ENCODE measurements at places on chromosomes 11 and 22. TPM values are rescaled to one million over a fixed set of nuclear protein-coding genes. Genes with fewer than 3 reads are reported as not detected.
A peak's percentile ranks its signal among the peaks of the same experiment; 100 is the strongest.

Gene SCARF2
- polyA plus RNA-seq, result 2.9 TPM

GRCh38 chr11:128232588-128232987, 354.8 kb downstream of the ETS1 start:
- DNase-seq, result no peak

- no peak for DNase-seq
These were observed 5.6 kb downstream of the KLHDC7B start for GRCh38 chr22:50551160-50551752.

DNA sequence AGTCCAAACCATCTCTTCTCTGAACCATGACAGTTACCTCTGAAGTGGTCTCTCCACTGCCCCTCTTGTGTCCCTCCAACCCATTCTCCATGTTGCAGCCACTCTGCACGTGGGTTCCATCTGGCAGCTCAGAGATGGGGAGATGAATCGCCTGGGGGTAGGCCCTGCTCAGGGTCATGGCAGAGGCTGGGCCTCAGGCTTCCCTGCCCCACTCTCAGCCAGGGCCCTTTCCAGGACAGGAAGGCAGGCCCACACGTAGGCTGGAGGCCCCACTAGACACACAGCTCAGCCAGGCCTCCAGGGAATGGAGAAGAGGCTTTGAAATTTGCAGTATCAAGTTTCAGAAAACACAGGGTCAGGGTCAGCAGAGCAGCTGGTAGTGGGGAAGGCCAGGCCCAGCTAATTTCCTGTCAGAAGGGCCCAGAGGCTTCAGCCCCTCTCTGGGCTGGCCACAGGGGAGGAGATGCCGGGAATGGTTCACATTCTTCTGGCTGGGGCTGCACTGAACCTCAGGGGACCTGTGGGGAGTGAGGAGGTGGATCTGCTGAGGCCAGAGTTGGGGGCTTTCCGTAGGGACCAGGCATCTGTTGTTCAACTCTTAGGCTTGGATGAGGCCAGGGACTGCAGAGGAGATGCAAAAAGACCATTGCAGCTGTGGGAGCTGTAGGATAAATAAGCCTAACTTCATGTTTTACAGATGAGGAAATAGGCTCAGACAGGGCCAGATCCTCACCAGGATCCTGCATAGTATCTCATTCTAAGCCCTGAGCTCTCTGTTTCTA, 101.6 kb downstream of the SWAP70 start:
- peak; percentile 75 for DNase-seq

Gene CBL
- polyA plus RNA-seq, result 3.3 TPM

DNA sequence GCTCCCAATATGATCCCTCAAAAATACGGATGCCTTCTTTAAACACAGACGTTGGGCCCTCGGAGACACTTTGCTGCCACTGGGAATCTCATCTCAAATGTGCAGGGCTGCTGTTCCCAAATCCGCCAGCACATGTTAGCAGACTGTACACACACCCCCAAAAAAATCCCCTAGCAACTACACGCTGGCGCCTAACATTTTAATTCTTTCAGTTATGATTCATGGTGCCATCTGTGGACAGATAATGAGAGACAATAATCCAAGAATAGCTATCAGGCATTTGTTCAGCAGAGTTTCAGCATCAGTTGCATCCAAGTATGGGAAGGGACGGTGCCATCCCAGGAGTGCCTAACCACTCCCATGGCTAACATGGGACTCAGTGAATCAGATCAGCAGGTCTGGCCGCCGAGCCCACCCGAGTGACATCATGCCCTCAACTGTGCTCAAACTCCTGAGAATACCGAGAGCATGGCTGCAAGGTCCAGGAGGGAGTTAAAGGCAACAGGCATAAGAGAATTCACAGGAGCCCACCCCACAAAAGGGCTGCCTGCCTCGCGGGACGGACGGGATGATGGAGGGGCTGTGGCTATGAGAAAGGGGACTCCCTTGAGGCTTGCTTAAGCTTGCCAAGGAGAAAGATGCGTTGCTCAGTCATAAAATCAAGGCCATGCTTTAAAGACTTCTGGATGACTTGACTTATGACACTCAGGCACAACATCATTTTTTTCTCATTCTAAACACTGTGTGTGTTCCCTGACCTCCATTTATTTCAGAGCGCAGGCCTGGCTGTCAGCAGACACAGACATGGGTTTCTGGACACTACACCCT, 337.0 kb downstream of the SHANK2 start:
- DNase-seq, result no peak

Gene OR5P2
- not detected for polyA plus RNA-seq

GRCh38 chr11:59199546-59200422, 12.9 kb downstream of the MPEG1 start:
- DNase-seq, result no peak

Gene BEST1
- polyA plus RNA-seq, result 4.6 TPM

DNA sequence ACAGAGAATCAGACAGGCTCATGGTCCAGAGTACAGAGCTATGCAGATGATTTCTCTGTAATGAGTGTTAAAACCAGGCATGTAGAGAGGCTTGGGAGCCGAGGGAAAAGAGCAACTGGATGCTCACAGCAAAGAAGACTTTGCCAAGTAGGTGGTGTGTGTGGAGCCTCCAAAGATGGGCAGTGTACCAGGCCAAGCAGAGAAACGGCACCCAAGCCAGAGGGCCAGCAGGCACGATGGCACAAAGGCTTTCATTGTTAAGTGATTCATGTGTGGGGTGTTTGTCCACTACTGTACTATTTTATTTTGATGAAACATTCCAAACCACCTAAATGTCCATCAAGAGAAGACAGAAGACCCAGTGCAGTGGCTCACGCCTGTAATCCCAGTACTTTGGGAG, 11.1 kb downstream of the RANGAP1 start:
- no peak for DNase-seq

Gene TTC36
- 0.61 TPM for polyA plus RNA-seq

DNA sequence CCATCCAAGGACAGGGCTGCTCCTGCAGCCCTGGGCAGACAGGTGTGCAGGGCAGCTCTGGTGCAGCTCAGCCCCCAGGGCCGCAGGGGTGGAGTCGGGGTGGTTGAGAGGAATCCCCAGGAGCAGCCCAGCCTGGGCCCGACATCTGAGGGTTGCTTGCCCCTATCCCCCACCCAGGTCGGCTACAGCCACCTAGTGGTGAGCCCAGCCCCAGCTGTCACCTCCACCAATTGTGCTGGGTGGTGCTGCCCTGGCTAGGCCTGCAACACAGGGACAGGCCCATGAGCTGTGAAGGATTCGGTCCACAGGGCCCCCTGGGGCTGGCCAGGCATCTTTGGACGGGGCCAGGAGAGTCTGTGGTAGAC, 29.6 kb downstream of the RTN4R start:
- peak; percentile 81 for DNase-seq

GRCh38 chr22:28547132-28547842, 132.4 kb downstream of the TTC28 start:
- DNase-seq, result no peak

- peak; percentile 90 for DNase-seq
These were observed 1.5 kb downstream of the IGSF9B start for GRCh38 chr11:133955081-133955891.

- DNase-seq, result no peak
These were observed 13.2 kb downstream of the LMO1 start for GRCh38 chr11:8250434-8250833.

Gene CLDN5
- polyA plus RNA-seq, result 23.9 TPM

DNA sequence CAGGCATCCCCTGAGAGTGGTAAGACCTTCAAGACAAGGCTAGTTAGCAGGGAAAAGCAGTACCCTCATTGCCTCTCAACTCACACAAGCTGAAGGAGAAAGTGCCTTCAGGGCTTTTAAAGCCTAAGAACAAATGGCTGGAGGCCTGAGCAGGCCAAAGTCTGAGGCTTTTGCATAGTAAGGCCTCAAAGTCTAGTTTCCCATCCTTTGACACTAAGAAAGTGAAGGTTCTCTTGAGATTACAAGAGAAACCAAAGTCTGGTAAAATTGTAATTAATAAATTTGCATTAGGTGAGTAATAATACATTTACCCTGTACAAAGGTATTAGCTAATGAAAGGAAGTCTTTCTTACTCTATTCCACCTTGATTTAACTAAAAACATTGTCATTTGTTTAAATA, 47.0 kb upstream of the CCDC89 start:
- no peak for DNase-seq

GRCh38 chr22:20256551-20257211, 11.4 kb downstream of the RTN4R start:
- DNase-seq, result no peak

DNA sequence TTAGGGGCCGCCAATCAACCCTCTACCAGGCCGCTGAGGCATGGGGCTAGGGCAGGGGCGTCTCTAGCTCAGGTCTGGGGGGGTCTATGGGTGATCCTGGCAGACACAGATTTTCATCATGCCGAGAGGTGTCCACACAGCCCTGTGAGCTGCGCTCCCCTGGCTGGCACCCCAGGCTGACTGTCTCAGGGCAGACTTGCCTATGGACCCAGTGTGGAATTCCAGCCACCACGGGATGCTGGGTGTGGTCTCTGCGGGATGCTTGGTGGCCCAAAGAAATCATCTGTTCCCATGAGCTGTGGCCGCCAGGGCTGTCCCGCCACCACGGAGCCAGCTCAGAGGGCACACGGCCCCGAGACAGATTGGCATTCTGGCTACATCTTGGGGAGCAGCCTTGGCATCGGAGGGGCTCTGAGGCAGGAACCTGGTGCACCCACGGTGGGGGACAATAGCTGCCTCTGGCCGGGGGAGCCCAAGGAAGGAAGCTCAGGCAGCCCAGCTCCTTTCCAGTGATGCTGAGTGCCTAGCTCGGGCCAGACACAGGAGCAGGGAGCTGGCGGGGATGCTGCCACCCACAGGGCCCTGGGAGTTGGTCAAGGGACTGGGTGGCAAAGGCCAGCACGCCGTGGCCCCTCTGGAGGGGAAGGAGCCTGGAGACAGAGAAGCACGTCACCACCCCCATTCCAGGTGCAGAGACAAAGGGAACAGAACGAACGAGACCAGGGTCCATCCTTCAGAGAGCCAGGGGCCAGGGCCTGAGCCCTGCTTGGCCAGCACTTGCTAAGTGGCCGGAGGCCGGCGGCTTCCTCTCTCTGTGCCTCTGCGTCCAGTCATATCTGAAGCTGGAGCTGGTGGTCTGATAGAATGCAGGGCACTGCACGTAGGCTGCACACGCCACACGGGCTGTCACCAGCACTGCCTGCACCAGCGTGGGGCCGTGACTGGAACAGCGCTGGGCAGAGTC, 64.4 kb upstream of the FGF3 start:
- no peak for DNase-seq

Gene PIH1D2
- polyA plus RNA-seq, result 1.8 TPM
